ENCODE measurements at places on chromosomes 6 and 20.

- no peak for DNase-seq
Observed at GRCh38 chr20:11654766-11655165, 262.9 kb upstream of the BTBD3 start.

GRCh38 chr6:20129290-20130088 lies 82.8 kb downstream of the MBOAT1 start:
- no peak for DNase-seq

DNA sequence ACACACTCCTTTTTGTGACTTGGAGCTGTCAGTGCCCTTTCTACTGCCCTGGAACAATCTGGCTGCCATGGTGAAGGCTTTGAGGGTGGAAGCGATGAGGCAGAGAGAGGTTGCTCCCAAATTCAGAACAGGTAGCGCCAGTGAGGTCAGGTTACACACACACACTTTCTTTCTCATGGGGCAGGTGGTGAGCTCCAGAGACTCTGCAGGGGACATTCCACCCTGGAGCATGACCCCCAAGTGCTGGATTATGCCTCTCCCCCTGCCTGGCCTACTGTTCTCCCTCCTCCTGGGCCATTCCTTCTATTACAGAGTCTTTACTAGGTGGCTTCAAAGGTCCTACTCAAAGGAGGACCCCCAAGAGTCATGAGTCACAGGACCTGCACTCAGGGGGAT lies 98.0 kb downstream of the EYA2 start:
- DNase-seq = no peak

DNA sequence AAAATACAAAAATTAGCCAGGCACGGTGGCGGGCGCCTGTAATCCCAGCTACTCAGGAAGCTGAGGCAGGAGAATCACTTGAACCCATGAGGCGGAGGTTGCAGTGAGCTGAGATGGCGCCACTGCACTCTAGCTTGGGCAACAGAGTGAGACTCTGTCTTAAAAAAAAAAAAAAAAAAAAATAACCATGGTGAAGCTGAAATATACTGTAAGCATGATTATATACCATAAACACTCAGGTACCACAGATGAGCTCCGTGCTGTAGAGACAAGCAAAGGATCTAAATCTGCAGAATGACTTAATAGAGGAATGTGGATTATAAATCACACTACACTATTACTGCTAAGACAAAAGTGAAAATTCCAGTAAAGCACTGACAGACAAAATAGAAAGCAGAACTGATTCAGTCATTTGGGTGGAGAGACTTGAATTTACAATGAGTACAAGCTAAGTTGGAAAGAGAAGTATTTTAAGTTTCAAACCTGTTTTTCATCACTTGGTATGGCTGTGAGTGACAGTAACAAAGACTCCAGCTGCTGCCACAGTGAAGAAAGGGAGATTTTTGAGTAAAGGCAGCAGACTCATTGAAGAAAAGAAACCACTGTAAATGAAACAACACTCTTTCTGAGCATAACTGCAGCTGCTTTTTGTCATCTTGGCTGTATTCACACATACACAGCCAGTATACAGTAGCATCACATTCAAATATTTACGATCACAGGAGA lies 322.1 kb downstream of the RNGTT start:
- no peak for DNase-seq

DNA sequence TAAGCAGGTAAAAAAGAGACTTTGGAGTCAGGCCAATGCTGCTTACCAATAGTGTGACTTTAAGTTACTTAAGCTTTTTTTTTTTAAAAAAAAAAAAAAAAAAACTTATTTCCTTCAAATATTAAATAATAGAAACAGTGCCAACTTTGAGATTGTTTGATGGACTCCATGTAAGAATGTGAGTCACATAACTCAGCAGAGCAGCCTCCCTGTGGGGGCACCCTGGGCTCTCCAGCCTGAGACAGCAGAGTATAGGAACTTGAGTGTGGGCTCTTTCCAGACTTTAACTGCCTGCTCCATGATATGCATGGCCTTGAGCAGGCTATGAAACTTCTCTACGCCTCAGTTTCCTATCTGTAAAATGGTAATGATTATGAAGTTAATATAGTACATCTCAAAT lies 113.3 kb upstream of the SAMD5 start:
- DNase-seq = no peak

- DNase-seq = no peak
Observed at GRCh38 chr20:62819494-62820174, 2.8 kb downstream of the COL9A3 start.

DNA sequence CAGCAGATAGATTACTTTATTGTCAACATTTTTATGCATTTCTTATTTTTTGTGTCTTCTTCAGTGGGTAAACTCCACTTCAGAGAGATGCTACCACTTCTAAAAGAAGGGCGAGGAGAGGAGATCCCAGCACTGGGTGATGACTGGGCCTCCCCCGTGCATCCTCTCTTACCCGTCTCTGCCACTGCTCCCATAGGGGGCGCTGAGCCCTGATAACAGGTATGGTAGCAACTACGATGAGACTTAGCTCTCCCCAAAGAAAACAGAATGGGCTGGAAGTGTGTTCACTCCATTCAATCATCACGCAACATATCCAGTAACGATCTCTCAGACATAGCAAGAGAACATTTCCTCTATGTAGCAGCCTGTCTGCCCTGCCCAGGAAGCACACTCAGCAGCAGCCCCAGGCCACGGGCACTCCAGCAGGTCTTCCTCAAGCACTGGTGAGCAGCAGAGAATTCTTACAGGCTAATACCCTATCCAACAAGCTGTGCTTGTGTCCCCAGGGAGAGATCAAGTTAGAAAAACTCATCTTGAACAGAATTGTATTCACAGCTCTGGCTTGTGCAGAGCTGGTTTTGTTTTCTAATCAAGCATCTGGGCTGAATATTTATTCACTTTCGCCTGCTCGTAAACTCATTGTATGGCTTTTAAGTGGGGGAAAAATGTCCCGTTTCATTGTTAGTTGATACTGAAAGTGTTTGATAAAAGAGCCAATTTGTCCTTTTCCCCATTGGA lies 533.1 kb upstream of the CDH4 start:
- no peak for DNase-seq

DNA sequence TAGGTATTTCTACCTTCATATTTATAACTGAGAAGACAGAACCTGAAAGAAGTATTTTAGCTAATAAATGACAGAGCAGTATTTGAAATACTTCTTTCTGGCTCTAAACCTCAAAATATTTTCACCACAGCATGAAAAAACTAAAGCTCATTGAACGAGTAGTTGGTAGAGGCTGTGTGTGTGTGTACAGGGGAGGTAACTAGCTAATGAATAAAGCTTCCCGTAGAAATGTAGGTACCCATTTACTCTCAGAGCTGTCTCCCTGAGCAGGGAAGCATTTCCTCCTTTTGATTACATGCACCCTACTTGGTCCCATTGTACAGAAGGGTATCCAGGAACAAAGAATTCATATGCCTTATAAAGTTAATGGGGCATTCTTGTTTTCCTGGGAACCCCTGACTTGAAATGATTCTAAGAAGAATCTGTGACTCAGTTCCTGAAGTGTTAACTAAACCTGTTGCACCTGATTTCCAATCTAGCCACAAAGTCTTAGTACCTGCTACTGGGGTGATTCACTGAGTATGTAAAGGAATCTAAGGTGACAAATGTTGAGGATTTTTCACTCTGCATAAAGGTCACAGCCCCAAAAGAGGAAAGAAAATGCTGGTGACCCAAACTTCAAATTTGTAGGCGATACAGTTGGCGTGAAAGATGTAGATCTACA lies 12.5 kb downstream of the CRYBG1 start:
- no peak for DNase-seq

DNA sequence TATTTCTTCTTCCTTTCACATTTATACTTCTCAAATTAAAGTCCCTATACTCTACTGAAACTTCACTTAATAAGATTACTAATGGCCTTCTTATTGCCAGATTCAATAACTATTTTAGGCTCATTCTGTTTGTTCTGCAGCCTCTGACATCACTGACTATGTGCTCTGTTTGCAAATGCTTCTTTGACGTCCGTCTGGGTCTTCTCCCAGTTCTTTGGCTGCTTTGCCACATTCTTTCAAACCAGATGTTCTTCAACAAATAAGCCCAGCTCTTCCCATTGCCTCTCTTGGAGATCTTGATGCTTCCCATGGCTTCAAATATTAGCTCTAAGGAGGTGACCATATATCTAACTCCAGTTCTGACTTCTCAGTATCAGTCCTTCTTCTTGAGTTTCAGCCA lies 117.4 kb downstream of the BTBD9 start:
- DNase-seq = no peak

DNA sequence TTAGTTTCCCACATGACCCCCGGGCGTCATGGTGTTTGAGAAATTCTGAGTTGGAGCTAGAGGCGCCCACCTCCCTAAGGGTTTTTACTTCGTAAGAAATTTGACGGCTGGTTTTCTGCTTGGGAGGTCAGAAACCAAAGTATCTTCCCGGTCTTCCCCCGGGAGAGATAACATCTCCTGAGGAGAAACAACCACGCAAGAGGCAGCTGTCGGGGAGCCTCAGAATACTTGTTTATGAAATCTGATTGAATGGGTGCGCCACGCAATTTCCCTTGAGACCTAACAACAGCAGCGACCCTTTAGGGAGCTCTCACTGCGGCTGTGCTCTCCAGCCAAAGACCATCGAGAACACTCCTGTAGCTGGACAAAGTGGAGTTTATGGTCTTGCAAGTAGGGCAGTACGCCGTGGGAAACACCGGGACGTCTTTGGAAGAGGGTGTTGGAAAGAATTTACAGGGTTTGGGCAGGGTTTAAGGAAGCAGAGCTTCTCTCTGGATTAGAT lies 608 bp upstream of the EIF2S2 start:
- no peak for DNase-seq

DNA sequence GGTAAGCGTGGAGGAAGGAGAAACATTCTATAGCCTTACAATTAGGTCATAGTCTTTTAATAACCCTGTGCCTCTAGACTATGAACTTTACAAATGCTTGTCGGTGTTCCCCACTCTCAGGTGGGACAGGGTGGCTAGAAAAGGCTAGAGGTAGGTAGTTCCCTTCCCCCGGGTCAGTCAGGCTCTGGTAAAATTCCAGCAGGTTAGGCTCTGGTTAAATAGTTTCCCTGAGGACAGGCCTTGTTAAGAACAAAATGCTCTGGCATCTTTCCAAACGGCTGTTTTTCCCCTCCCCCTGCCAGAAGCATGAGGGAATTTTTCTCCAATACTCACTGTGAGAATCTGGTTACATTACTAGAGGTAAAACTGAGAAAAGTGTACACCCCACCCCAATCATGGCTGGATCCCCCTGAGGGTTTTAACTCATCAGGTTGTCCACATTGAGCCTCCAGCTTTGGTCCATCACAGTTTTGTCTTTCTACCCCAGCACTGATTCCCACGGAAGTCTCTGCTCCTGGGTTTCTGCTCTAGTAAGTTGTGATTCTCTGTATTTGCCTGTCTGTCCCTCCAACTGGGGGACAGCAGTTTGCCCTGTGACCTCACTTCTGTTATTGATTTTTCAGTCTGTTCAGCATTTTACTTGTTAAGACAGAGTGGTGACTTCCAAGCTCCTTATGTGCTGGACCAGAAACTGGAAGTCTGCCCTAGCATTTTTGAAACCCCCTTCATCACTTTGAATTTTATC lies 84.7 kb upstream of the ADGRF1 start:
- DNase-seq = no peak

DNA sequence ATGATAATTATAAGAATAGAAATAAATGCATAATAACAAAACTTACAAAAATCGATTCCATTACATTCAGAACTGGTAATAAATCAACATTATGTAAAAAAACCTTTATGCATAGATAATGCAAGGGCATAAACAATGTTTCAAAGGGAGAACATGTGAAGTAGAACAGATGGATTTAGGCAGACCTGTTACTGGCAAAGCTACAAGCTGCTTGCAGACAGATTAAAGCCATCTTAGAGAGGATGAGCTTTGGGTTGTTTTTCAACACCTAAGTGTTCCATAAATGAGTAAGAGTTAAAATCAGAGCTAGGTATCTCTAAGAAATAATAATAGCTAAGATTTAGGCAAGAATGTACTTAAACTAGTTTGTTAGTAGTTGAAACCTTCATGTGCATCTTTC lies 37.2 kb downstream of the SNAP25 start:
- no peak for DNase-seq

GRCh38 chr6:125798734-125799508 lies 8.2 kb downstream of the NCOA7 start:
- DNase-seq = no peak

GRCh38 chr20:17878069-17878911 lies 90.3 kb downstream of the SNX5 start:
- DNase-seq = no peak

GRCh38 chr6:20538131-20538662 lies 3.9 kb downstream of the CDKAL1 start:
- DNase-seq = no peak

GRCh38 chr20:14820771-14821170 lies 483.4 kb upstream of the FLRT3 start:
- no peak for DNase-seq

- DNase-seq = no peak
Observed at GRCh38 chr6:111918825-111919224, 45.6 kb upstream of the FYN start.

- no peak for DNase-seq
Observed at GRCh38 chr6:71471718-71472117, 183.1 kb downstream of the OGFRL1 start.

DNA sequence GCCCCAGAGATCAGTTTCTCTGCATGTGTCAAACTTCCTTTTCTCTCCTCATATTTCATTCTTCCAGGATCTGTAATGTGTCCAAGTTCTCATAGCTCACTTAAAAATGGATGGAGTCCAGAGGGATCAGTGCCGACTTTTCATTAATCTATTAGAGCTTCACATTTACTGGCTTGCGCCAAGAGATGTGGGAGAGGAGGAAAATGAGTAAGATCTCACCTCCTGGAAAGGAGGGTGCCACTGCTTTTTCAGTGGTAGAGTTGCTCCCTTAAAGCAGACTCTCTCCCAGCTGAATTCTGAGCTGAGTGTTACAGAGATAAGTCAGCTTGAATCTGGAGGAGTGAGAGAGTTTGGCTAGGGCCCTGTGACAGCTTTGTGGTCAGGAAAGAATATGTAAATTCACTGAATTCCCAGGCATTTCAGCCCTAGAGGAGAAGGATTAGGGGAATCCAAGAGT lies 175.9 kb downstream of the SOX4 start:
- DNase-seq = no peak

- no peak for DNase-seq
Observed at GRCh38 chr20:10328897-10329255, 105.1 kb downstream of the MKKS start.

GRCh38 chr20:38607351-38607750 lies 5.7 kb downstream of the ARHGAP40 start:
- DNase-seq = no peak

- DNase-seq = no peak
Observed at GRCh38 chr6:134345789-134346188, 27.9 kb upstream of the SGK1 start.

GRCh38 chr20:49517805-49518100 lies 35.3 kb upstream of the KCNB1 start:
- no peak for DNase-seq

- no peak for DNase-seq
Observed at GRCh38 chr6:15475872-15476271, 187.0 kb downstream of the DTNBP1 start.

GRCh38 chr6:35238843-35239289 lies 20.7 kb upstream of the ZNF76 start:
- no peak for DNase-seq

Measured in CD4-positive, alpha-beta T cell treated with Interferon alpha-2 for 1 hour (primary cell).